ENCODE measurements at places on chromosomes 6 and 20.

DNA sequence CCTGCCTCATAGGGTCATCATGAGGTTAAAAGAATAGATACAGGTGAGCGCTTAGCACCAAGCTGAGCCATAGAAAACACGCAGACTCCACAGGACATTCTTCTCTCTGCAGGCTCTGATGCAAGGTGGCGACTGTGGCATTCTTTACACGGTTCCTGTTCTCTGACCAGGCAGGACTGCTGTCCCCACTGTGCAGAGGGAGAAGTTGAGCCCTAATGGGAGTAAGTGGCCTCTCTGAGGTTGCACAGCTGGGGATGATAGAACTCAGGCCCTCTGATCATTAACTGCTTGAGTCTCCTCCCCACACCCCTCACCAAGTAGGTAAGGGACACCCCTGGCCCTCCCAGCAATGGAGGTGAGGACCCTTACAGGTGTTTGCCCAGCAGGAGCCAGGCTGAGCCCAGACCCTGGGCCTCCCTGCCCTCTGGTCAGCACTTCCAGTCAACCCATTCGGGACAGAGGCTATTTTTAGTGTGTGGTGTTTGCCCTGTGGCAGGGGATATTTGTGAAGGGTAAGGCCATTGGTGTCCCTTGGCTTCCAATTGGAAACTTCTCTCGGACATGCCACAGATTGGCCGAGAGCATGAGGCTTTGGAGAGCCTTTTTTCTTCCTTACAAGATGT is 116.8 kb downstream of the VEGFA start:
- H3K36me3 ChIP-seq = no peaks in the 10 kb centered on the region
- no peak for DNase-seq
- no peaks in the 10 kb centered on the region for H3K4me1 ChIP-seq

- H3K27ac ChIP-seq = no peak overlapping the region
- no peaks in the 10 kb centered on the region for H3K36me3 ChIP-seq
- DNase-seq = no peak
- H3K27me3 ChIP-seq = no peaks in the 10 kb centered on the region
- H3K4me1 ChIP-seq = no peaks in the 10 kb centered on the region
These were observed 14.2 kb upstream of the FAM8A1 start for GRCh38 chr6:17585766-17586490.

DNA sequence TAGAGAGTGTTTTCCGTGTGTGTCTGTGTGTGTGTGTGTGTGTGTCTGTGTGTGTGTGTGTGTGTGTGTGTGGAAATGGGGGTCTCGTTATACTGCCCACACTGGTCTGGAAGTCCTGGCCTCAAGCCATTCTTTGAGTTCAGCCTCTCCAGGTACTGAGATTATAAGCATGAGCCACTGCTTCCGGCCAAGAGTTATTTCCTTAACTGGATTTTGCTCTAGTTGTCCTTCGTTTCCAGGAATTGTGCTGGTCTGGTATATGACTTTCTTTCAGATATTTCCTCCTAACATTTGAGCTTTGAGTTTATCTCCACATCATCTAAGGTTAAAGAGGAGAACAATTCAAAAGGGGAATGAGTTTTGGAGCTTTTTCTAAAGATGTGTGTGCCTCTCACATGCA is 124.8 kb downstream of the SH3BGRL2 start:
- no peak overlapping the region for H3K4me3 ChIP-seq
- no peaks in the 10 kb centered on the region for H3K27me3 ChIP-seq
- no peak for DNase-seq
- no peaks in the 10 kb centered on the region for H3K36me3 ChIP-seq

GRCh38 chr6:167980911-167981580 is 16.4 kb upstream of the KIF25 start:
- no peak for DNase-seq
- H3K27me3 ChIP-seq = no peaks in the 10 kb centered on the region
- no peaks in the 10 kb centered on the region for H3K36me3 ChIP-seq
- no peak overlapping the region for H3K27ac ChIP-seq
- H3K4me1 ChIP-seq = no peaks in the 10 kb centered on the region

DNA sequence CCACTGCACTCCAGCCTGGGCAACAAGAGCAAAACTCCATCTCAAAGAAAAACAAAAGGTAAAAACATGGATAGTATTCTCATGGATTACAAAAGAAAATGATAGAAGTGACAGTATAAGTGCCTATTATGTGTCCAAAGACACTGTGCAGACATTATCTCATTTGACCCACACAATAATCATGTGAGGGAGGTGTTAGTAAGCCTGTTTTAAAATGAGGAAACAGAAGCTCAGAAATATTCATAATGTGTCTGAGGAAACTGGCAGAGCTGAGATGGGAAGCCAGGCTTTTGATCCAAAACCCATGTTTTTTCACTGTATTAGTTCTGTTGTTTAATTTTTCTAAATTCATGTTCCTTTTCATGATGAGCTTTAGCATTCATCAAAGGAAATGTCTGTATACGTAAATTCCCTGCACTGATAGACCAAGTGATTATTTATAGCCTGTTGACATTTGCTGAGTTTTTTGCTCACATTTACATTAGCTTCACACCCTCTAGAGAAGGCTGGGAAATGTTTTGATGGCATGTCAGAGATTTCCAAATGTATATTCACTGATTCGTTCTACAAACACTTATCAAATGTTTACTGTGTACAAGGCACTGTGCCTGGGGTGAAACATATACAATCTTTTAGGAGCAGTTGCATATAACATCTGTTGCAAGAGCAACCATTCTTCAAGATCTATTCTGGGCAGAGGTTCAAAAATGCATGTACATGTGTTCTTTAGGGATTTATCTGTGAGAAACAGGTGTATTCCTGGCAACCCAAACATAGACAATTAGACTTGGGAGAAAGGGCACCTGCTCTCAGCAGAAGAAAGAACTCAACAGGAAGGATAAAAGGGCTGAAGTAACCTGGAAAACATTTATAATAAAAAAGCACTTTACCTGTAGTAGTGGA is 331.5 kb downstream of the SAMD5 start:
- no peaks in the 10 kb centered on the region for H3K27me3 ChIP-seq
- no peaks in the 10 kb centered on the region for H3K36me3 ChIP-seq
- H3K27ac ChIP-seq = no peak overlapping the region

GRCh38 chr6:126665551-126665950 is 325.6 kb downstream of the CENPW start:
- no peak for DNase-seq
- H3K27ac ChIP-seq = no peak overlapping the region
- H3K4me3 ChIP-seq = no peak overlapping the region

DNA sequence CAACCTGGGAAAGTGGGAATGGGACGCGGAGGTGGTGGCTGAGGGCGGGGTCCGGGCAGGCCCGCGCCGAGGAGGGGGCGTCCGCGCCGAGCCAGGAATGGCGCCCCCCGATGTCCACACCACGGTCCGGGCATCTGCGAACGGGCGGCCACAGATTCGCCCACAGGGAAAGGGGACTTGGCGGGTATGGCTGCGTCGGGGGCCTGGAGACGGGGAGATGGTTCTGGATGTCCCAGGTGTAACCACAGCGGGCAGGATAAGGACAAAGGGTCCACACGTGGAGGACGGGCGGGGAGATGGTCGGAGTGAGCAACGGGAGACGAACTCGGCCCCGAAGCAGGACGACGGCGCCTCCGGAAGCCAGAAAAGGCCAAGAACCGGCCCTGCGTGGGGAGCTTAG is 124.6 kb downstream of the WDR27 start:
- no peak overlapping the region for H3K4me3 ChIP-seq
- no peaks in the 10 kb centered on the region for H3K36me3 ChIP-seq
- H3K27ac ChIP-seq = no peak overlapping the region
- no peaks in the 10 kb centered on the region for H3K4me1 ChIP-seq

- DNase-seq = peak; percentile 97
- peaks cover 45% of the 10 kb centered on the region for H3K36me3 ChIP-seq
- peak within 1 kb of the TSS; percentile 74 for H3K4me3 ChIP-seq
- peaks cover 69% of the 10 kb centered on the region for H3K4me1 ChIP-seq
These were observed at the start of gene TAPBP for GRCh38 chr6:33313709-33314514. TSS of gene TAPBP (minus strand) at chr6:33314078. CDS start at chr6:33314041, 37 bp downstream.

DNA sequence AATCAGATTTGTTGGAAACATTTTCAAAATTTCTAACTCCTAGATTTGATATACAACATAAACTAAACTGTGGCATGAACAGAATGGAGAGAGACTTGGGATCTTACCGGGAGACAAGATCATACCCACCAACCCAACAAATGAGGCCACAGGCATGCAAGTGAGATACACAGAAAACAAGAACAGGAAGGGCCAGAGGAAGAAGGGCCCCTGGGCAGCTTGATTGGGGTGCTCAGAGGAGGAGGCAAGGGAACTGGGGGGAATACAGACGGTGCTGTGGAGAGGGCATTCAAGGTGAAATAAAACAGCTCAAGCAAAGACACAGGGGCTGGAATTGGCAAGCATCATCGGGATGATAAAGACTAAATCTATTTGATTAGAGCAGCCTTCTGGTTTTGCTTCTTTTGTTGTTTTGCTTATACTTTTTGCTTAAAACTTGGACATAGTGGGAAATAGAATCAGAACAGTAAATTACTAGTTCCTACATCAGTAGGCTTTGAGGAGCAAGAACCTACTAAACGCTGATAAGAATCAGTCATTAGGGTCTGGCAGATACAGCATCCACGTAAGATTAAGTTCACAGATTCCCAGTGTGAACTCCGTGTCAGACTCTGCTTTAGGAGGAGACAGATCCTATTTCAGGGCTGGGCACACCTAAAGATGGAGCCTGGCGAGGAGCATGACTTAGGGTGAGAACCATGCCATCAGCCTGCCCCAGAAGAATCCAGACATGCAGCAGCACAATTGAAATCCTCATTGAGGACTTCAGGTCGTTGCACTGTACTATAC is 3.5 kb upstream of the RAMACL start:
- peak overlapping the region; percentile 60 for H3K27ac ChIP-seq
- peaks cover 38% of the 10 kb centered on the region for H3K4me1 ChIP-seq
- DNase-seq = no peak

GRCh38 chr6:34005901-34006531 is 139.9 kb downstream of the GRM4 start:
- DNase-seq = no peak
- H3K36me3 ChIP-seq = no peaks in the 10 kb centered on the region
- no peak overlapping the region for H3K4me3 ChIP-seq

DNA sequence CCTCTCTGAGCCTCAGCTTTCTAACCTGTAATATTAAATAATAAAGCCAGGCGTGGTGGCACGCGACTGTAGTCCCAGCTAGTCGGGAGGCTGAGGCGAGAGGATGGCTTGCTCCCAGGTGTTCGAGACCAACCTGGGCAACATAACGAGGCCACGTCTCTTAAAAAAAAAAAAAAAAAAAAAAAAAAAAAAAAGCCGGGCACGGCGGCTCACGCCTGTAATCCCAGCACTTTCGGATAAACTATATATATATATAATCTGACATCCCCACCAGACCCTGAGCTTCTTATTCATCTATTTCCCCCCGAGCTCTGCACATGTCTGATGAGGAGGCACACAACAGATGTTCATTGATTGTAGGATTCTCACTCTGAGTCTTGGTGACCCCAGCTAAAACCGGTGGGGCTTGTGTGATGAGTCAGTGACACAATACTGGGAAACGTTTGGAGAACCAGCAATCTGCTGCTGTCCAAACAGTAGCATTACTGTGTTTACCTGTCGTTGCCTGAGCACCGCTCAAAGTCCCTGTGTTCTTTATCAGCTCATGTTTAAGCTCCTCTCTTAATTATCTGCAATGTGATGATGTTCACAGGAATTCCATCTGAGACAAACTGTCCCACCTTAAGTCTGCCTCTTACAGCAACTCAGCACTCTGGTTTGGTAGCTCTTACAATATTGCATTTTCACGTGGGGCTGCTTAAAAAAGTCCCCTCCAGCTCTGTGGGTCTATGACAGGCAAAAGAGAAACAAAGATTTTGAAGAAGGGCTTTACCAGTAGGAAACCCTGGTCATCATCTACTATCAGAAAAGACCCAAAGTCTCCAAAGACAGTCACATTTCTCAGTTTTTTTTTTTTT is 1.0 kb upstream of the SPATA2 start:
- H3K27me3 ChIP-seq = no peaks in the 10 kb centered on the region
- peak overlapping the region; percentile 96 for H3K4me3 ChIP-seq
- no peaks in the 10 kb centered on the region for H3K36me3 ChIP-seq
- peaks cover 12% of the 10 kb centered on the region for H3K4me1 ChIP-seq
- DNase-seq = peak; percentile 48

GRCh38 chr20:38755324-38755910 is 7.2 kb downstream of the ACTR5 start:
- no peak overlapping the region for H3K4me3 ChIP-seq
- no peaks in the 10 kb centered on the region for H3K27me3 ChIP-seq
- no peak overlapping the region for H3K27ac ChIP-seq

- no peak overlapping the region for H3K27ac ChIP-seq
- H3K4me3 ChIP-seq = no peak overlapping the region
- H3K36me3 ChIP-seq = no peaks in the 10 kb centered on the region
- DNase-seq = peak; percentile 65
- peaks cover 5% of the 10 kb centered on the region for H3K4me1 ChIP-seq
These were observed 34.2 kb upstream of the MDGA1 start for GRCh38 chr6:37731888-37732287.

DNA sequence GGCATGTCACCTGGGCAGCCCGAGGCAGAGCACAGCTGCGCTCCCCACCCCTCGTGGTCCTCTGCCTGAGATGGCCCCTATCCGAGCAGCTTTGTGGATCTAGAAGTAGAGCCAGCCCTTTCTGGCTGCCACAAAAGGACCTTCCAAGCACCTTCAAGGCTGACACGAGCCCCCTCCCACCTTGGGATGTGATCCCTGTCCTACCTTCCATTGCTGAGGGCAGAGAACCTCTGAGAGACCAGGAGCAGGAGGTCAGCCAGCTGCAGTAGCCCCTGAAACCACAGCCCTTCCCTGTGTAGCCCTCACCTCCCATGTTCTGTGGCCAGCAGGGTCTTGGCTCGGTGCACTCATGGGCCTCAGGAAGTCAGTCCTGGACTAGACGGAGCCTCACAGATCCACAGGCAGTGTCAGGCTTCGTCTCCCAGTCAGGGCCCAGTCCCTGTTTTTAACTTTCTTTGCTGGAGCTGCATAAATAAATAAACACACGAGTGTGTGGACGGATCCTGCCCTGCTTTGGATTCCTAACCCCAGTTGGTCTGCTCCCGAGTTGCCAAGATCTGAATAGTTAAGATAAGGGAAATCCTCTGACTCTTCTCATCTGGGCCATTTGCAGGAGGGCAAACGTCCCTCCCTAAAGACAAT is 507.7 kb downstream of the PREX1 start:
- no peak overlapping the region for H3K4me3 ChIP-seq
- no peak for DNase-seq
- no peaks in the 10 kb centered on the region for H3K4me1 ChIP-seq
- no peaks in the 10 kb centered on the region for H3K36me3 ChIP-seq

DNA sequence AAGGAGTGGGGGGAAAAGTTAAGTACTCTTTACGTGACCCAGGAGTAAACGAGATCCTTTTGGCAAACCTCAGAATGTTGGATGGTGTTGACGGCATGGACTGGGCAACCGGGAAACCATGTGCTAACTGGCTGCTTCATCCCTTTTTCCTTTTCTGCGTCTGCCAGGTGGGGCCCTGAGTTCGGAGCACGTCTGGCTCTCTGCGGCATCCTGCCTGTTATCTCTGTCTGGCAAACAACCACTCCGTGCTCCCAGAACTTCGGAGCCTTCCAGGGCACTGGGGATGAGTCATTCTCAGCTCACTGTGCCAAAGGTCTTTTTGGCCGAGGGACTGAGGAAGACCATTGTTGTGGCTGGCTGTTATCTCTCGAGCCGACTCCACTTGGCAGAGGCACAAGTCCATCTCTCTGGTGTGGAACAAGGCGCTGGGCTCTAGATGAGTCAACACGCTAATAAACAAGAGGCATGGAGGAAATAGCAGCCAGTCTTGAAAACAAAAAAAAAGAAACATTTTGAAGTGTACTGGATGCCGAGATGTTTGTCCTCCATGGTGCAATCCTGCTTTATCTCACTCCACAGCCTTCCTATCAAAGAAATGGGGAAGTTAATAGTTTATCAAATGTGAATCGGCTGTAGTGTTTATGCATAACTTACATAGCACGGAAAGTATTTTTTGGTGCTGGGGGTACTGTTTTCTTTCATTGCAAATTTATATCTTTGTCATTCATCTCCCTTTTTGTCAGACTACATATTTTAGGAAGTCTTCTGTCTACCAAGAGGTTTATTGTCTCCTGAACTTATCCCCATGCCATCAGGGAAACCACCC is 64.6 kb upstream of the TXNDC5 start:
- H3K27me3 ChIP-seq = peaks cover 23% of the 10 kb centered on the region
- H3K4me1 ChIP-seq = peaks cover 27% of the 10 kb centered on the region
- peak; percentile 14 for DNase-seq

Measured in B cell (primary cell).